ENCODE measurements at places on chromosomes 3 and 15.

GRCh38 chr3:47008851-47009224 lies 29.4 kb downstream of the NBEAL2 start:
- DNase-seq = no peak

GRCh38 chr15:60091157-60091556 lies 87.0 kb downstream of the FOXB1 start:
- no peak for DNase-seq

GRCh38 chr3:172586436-172586835 lies 63.2 kb upstream of the TNFSF10 start:
- no peak for DNase-seq

GRCh38 chr3:4865714-4866113 lies 113.5 kb upstream of the BHLHE40 start:
- no peak for DNase-seq

DNA sequence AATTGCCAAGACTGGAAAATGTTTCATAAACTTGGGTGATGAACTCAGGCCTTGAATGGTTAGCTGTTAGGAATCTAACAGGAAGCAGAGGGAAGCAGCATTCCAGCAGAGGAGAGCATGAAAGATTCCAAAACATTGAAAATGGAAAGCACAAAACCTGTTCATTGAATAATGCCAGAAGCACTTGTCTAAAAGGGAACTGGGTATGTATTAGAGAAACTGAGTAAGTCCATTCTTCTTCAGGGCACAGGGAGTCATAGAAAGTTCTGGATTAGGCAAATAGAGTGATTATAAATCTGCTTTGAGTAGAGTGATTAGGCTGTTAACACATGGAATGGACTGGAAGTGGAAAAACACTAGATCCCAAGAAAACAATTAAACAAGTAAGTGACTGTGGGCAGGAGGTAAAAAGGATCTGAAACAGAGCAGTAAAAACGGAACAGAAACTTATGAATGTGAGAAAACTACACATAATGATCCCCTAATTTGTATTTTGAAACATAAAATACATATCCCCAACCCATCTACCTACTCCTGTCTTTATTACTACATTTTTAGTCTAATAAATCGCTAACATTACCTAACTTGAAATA lies 343.4 kb downstream of the TBC1D5 start:
- DNase-seq = no peak

GRCh38 chr3:178419071-178419470 lies 117.2 kb upstream of the KCNMB2 start:
- DNase-seq = no peak
